ENCODE measurements at places on chromosomes 5 and 9. TPM values are rescaled to one million over a fixed set of nuclear protein-coding genes. Genes with fewer than 3 reads are reported as not detected.
A peak's percentile ranks its signal among the peaks of the same experiment; 100 is the strongest.

SPINK5 gene
- 5.3 TPM for total RNA-seq

IL7R gene
- total RNA-seq, result not detected

WDR31 gene
- total RNA-seq, result 2.2 TPM

ANXA6 gene
- 628 TPM for total RNA-seq

PCDHGB3 gene
- 0.71 TPM for total RNA-seq

SLC25A2 gene
- not detected for total RNA-seq

GADD45G gene
- 34.6 TPM for total RNA-seq

GPX3 gene
- total RNA-seq, result 73.7 TPM

INVS gene
- 11.5 TPM for total RNA-seq

FUT7 gene
- total RNA-seq, result not detected

HTR4 gene
- total RNA-seq, result 2.3 TPM

DNA sequence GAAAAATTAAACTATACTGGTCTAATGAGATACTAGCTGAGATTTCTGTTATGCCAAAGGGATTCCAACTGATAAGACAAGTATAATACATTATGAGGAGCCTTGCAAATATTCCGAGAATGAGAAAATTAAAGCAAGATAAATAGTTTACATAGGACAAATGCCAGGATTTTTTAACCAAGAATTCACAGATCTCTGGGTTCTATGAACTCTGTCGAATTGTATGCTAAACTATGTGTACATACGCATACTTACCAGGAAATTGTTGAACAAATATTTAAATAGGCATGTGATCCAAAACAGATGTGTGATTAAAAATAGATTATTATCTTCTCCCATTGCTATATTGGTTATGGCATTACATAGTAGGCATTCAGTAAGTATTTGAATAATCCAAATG, 616.6 kb downstream of the GABRG2 start:
- no peak for DNase-seq

DNA sequence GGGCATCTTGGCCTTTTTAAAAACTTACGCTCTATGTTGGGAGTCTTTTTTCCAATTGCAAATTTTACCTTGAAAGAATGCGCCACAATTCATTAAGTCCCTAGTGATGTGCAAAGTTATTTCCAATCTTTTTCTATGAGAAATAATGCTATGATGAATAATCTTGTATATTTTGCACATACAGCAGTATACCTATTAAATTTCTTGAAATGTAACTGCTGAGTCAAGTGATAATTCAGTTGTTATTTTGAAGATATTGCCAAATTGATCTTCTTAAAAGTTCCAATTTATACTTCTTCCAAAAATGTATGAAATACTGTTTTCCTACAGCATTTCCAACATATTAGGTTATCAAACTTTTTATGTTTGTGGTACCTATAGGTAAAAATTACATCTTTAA, 92.8 kb upstream of the PPP2R2B start:
- DNase-seq, result no peak

GRCh38 chr9:97665742-97666141, 31.4 kb downstream of the XPA start:
- no peak for DNase-seq

GRCh38 chr9:134757216-134757975, 115.8 kb downstream of the COL5A1 start:
- DNase-seq, result no peak

DNA sequence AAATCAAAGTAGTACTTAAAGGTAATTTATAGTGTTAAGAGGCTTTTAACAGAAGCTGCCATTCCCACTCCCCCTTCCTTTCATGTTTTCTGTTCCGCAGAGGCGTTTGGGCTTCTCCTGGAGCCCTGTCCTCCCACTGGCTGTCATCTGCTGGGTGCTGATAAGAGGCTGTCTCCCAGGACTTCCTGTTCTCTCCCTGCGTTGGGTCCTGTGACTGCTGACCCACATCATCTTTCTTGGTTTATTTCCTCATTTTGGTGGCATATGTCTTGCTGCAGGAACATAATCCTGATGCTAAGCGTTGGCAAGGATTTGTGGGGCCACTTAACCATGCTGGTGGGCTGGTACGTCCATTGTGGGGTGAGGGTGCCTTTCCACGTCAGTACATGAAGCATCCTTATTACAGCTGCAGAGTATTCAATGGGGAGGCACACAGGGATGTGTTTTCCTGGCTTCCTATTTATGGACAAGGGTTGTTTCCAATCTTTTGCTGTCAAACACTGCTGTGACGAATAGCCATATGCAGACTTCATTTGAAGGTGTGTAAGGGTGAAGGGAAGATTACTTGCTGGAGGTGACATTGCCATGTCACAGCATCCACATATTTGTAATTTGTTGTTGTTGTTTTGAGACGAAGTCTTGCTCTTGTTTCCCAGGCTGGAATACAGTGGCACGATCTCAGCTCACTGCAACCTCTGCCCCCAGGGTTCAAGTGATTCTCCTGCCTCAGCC, 22.3 kb upstream of the RNF130 start:
- peak; percentile 8 for DNase-seq

DNA sequence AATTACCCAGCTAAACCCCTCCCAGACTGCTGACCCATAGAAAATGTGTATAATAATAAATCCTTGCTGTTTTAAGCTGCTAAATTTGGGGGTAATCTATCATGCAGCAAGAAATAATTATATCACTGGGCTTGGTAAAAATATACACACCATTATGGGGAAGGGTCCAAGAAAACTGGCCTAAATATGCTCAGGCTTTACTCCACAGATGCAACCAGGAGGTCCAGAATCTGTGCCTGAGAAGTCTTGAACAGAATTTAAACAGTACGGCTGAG, 102.5 kb upstream of the SLC44A1 start:
- no peak for DNase-seq

- DNase-seq, result no peak
Measured at GRCh38 chr9:114263853-114264510, 58.9 kb upstream of the ORM1 start.

DNA sequence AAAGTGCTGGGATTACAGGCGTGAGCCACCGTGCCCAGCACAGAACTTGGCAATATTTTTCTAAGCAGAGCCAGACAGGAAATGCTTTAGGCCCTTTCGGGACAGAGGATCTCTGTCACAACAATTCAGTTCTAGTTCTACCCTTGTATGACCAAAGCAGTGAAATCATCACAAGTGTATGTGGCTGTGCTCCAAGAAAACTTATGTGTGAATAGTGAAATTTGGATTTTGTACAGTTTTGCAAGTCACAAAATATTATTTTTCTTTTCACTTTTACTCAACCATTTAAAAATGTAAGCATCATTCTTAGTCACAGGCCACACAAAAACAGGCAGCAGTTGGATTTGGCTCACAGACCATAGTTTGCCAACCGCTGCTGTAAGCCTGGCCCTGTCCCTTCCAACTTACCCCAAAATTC, 20.4 kb upstream of the PRUNE2 start:
- DNase-seq, result peak; percentile 89

- peak; percentile 85 for DNase-seq
Measured at GRCh38 chr9:122261469-122261881, 3.2 kb downstream of the RBM18 start.

GRCh38 chr5:149265597-149265996, 6.1 kb upstream of the AFAP1L1 start:
- DNase-seq, result peak; percentile 81

GRCh38 chr5:31771500-31771899, 132.6 kb downstream of the PDZD2 start:
- no peak for DNase-seq

- peak; percentile 39 for DNase-seq
Measured at GRCh38 chr5:138653502-138653901, 78.3 kb upstream of the HSPA9 start.

GRCh38 chr5:84642324-84642723, 257.6 kb upstream of the EDIL3 start:
- no peak for DNase-seq

- peak; percentile 91 for DNase-seq
Measured at GRCh38 chr5:81787474-81788242, 36.8 kb upstream of the SSBP2 start.

DNA sequence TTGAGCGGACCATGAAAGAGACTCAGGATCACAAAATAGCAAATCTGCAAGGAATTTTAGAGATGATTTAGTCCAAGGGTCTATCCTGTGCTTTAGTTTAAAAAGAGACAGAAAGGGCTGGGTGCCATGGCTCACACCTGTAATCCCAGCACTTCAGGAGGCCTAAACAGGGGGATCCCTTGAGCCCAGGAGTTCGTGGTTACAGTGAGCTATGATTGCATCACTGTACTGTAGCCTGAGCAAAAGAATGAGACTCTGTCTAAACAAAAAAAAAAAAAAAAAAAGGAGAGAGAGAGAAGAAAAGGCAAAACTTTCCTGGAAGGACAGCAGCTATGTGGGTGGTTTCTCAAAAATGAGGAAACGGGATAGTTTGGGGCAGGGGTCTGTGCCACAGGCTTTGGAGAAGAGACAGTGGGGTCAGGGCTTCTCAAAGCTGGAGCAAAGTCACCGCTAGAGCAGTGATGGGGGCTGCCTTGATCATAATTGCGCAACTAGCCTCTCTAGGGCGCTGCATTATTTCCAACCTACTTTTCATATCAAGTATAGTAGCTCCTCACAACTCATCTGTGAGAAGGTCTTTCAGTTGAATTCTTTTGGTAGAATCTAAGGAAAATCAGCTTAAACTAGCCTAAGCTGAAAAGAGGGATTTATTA, 8.5 kb upstream of the ANKH start:
- no peak for DNase-seq

DNA sequence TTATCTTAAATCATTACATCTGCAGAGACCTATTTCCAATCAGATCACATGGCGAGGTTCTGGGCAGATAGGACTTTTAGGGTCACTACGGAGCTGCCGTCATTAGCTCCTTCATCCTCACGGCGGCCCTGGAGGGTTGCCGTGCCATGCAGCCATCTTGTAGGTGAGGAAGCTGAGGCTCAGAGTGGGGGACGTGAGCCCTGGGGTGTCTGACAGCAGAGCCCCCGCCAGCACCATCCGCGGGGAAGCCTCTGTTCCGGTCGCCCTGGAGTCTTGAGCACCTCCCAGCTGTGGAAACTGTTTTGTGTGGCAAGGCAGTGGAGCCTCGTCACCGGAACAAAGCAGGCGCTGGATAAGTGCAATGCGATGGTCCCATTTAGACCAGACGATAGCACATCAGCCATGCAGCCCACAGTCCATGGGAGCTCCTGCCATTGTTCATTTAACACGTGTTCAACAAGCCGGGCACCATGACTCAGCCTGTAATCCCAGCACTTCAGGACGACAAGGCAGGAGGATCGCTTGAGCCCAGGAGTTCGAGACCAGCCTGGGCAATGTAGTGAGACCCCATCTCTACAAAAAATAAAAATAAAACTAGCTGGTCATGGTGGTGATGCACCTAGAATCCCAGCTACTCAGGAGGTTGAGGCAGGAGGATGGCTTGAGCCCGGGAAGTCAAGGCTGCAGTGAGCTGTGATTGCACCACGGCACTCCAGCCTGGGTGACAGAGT, 61.9 kb downstream of the KCNT1 start:
- no peak for DNase-seq

GRCh38 chr9:36748322-36748899, 175.7 kb downstream of the MELK start:
- peak; percentile 75 for DNase-seq

GRCh38 chr5:151902215-151902614, 22.4 kb downstream of the GLRA1 start:
- no peak for DNase-seq

DNA sequence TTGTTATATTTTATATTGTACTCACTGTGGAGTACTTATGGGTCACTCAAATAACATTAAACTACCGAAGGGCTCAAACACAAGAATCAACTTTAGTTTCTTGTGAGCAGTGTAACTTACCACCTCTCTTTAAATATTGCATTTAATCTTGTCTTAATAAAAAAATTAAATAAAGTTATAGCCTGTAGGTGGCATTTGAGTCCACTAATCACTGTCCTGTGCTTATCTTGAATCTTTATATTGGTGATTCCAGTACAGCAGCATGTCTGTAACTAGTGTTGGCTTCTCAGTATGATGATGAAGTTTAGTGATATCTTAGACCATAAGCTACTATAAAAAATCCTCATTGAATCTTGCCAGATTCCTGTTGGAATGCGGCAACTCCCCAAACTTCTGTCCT, 313.8 kb downstream of the FAM170A start:
- DNase-seq, result no peak

- DNase-seq, result no peak
Measured at GRCh38 chr5:158383486-158383885, 524.5 kb upstream of the CLINT1 start.

DNA sequence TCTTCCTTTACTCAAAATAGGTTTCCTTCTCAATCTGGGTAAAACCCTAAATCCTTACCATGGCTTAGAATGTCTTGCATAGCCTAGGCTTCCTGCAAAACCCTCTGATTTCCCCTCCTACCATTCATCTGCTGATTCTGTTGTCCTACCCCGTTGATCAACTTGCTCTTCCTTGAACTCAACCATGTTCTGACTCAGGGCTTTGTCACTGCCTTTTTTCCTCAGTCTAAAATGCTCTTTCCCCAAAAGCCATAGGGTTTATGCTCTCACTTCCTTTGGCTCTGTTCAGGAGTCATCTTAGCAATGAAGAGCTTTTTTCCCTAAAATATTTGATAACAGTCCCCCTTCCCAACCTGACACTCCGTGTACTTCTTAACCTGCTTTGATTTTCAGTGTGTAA, 79.4 kb upstream of the IZUMO3 start:
- DNase-seq, result no peak

DNA sequence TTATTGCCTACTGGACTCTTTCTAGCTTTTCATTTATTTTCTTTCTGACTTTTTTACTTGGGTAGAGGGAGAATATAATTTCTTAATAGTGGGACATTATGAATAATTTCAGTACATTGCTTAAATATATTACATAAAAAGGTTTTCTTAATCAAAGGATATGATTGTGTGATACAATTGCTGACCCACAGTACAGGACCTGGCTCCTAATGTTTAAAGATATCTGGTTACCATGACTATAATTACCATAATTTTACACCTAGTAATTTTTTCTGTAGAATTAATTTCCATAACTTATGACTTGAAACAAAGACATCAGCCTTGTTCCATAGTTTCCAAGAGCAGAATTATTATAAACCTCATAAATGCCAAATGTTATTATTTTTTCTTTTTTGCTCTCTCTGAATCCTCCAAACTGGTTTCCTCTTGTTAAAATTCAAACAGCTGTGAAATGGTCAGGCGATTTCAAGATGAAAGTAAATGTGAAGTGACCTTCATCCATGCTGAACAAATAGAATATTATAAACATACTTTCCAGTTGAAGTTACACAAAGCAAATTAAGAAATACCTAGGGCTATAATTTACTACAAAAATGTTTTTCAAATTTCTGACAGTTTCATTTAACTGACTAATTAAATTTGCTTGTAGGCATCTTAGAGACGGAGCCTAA, 301.2 kb upstream of the TYRP1 start:
- no peak for DNase-seq
